Activated naive CD4-positive, alpha-beta T cell treated with anti-CD3 and anti-CD28 coated beads, Interleukin-2, amount 50 U/mL, for 72 hours (primary cell): ENCODE measurements at places on chromosomes 7 and 10.

GRCh38 chr10:97771055-97771891 lies 526 bp downstream of the SFRP5 start:
- DNase-seq, result no peak

DNA sequence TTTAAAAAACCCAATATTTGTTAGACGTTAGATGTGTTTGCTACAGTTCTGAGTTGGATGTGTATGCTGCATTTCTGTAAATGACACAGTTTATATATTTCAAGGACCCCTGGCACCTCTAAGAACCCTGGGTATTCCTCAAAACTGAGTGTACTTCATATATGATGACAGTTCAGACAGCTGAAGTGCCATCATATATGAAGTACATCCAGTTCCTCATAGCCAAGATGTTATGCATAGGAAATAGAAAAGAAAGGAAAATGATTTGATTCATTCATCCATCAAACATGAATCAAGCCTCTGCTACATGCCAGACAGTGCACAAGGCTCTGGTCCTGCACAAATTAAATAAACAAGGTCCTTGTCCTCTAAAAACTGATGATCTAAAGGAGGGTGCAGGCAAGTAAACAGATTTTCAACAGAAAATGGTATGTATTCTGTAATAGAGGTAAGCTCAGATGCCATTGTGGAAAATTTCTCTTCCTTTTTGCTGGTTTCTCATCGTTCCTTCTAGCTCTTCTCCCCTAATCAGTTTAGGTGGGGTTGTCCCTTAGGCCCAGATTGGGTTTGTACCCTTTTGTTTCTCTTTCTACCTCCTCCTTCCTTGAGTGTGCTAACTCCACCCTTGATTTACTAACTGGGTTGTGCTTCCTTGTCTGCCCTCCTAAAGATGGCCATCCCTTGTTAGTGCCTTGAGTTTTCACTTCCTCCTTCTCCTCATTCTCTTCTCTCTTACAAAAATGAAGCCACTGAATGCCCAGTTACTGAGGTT lies 25.3 kb upstream of the SMIM30 start:
- no peak for DNase-seq

- DNase-seq, result no peak
Observed at GRCh38 chr7:105022458-105022857, 8.5 kb downstream of the KMT2E start.

DNA sequence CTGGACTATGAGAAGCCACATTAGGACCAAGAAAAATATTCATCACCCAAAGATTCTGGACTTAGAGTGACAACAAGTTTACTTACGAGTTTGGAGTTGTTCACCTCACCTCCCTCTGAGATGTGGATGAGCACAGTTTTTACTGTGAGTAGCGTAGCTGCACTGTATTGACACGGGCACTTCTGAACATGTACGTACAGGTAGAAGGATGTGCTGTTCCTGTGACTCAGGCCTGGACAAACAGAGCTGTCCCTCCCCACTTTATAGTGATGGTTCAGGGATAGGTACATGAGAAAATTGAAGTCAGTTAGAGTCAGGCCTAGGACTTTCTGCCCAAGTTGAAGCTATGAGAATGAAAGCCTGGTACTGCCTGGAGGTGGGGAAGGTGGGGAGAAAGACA lies 80.9 kb upstream of the DYNC1I1 start:
- no peak for DNase-seq

DNA sequence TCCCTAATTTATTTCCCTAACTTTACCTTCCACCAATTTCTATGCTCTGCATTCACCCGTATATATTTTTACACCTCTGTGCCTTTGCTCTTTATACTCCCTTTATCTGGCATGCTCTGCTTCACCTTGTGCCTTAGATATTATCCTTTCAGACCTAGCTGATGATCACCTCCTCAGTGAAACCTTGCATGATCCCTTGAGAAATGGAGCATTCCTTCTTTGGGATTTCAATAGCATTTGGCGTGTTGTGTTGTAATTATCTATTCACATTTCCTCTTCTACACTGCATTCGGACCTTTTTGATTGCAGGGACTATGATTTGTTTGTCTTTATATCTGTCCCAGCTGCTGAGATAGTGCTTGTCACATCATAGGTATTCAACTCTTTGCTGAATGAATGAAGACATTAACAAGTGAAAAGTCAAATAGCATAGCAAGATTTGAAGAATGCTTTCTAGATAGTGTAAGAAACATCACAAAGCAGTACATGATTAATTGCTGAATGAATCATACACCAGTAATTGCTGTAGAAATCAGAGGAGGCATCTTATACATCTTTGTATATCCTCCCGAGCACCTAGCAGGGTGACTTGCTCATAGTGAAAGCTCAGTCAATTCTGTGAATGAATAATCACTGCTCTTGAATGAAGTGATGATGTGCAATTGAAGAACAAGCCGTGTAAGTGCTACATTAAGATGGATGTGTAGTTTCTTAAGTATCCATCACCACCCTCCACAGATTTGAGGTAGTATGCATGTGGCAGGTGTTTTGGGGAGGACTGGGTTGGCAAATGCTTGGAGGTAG lies 2.0 kb upstream of the TM9SF3 start:
- DNase-seq, result peak; percentile 28

DNA sequence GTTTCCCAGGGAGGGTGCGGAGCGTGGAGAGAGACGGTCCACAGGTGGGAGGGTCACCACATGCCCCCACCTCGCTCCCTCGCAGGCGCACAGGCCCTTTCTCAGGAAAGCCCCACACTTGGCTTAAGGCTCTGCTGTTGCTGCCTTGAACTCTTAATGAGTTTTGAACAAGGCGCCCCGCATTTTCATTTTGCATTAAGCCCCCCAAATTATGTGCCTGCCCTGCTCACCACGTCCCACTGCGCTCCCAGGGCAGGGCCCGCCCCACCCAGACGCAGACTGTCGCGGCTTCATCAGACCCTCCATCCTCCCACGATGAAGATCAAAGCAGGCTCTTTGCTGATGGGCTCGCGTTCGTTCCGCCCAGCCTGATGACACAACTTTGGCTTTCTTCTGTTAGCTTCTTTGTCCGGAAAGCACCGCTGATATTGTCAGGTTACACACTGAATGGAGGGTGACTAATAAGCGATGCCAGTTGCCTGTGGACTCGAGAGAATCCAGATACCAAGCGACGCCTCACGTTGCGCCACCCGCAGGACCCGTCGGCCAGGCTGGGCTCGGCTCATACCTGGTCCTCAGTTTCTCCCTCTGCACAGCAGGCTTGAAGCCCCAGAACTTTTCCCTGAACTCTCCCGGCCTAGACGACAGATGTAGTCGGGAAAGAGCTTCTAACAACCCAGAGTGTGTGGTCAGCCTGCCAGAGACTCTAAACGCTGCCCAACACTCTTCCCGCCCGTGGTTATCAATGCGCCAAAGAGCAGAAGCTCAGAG lies 9.5 kb downstream of the CALML3 start:
- no peak for DNase-seq

DNA sequence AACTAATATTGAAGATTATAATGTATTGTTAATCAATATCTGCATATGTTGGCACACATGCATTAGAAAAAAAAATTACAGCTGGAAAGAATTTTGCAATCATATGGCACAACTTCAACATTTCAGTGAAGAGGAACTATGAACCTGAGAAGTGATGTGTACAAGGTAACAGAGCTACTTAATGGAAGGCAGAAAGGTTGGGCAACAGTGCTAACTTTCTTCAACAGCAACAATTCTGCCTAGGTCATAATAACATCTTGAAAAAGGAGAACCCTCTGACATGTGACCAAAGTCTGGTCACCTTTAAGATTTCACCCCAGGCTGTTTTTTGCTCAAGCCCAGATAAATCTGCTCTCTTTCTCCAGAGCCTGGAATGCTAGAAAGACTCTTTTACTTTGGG lies 47.9 kb upstream of the SKAP2 start:
- DNase-seq, result no peak

DNA sequence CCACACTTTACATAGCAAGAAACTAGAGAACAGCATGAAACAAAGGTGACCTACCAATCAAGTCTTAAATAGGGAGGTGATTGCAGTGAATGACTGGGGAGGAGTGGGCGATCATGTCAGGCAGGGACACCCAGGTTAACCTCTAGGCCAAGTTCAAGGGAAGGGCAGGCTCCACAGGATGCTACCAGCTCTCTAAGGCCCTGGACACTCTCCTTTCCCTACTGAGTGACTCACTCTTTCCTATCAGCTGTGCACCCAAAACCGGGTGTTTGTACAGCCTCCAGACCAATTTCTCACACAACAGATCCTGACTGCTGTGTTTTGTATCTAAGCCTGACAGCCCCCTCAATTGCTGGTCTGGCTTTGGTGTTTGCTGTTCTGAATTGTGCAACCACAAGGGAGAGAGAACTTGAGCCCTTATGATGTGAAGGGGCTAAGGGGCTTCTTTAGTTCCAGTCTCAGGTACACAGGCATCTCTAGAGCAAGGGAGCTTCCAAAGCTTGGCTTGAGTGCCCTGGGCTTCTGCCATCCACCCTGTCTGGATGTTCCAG lies 107.8 kb downstream of the TBXAS1 start:
- no peak for DNase-seq

DNA sequence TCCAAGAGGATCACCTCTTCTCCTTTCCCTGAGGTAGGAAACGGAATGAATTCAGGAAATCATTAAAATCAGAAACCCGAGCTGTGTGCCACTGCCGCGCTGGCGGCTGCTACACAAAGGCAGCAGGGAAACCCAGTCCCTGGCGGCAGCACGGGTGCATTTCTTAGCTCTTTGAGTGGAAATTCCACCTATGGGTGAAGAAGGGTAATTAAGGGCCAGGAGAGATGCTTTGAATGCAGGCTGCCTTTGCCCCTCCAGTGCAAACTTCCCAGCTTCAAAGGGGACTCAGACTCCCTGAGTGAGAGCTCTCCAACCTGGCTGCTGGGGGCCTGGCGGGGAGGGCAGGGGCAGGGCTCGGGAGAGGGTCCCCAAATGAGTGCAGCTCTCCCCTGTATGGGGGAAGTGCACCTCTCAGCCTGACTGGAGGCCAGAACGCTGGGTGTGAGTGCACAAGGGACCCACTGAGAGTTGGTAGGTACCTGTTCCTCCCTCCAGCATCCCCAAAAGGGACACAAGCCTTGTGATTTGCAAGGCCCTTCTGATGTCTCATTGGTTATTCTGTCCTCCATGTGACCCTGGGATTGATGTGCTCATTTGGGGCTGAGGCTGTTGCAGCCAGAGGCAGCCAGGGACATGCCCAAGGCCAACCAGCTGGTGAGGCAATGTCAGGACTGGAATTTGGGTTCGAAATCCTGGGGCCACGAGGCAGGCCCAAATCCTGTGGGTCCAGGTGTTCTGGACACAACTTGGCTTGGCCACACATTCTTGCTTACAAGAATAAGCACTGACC lies 16.3 kb upstream of the ZMIZ1 start:
- DNase-seq, result no peak

DNA sequence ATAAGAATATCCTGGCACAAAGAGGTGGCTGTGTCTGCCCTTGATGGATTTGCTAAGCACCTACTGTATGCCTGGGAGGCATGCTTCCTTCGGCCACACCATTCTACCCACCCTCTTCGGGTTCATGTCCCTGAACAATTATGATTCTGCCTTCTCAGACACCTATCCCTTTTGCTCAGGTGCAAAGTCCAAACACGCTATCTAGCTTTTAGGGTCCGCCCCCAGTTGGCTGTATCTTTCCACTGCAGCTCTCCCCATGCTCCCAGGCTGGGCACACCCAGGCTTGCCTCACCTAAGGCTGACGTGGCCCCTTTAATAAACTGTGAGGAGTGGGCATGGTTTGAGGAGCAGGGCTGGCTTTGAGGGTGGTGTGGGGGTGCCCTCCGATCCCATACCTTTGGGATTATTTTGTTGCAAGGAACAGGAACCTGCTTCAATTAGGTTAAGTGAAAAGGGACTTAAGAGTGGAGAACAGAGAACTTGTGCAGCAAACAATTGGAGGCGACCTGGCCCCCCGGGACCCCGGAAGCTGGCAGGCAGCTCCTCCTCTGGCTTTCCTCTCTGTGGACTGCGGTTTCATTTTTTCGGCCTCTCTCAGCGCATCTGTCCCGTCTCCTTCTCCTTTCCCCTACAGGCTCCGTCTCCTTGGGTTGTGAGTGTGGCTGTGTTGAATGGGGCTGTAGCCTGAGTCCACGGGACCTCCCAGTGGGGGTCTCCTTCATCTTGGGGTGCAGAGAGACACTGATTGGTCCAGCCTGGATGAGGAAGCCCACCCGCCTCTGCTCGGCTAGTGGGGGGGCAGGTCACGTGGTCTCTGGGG lies 3.8 kb downstream of the CLIP2 start:
- DNase-seq, result no peak

DNA sequence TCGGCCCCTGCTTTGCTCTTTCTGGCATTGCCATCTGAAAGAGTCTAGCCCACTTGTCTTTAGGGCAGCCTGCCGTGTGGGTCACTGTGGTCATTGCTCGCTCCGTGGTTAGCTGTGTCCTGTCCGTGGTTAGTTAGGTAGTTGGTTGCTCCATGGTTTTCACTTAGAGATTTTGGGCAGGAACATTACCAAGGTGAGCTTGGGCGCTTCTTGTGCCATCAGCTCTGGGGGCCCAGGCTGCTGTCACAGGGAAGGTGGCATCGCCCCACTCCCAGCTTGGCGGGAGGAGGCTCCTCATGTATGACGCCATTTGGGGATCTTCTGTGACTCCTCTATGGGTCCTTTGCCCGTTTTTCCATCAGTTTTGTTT lies 53.1 kb downstream of the INPP5A start:
- no peak for DNase-seq

GRCh38 chr7:82319674-82320118 lies 123.9 kb downstream of the CACNA2D1 start:
- no peak for DNase-seq

DNA sequence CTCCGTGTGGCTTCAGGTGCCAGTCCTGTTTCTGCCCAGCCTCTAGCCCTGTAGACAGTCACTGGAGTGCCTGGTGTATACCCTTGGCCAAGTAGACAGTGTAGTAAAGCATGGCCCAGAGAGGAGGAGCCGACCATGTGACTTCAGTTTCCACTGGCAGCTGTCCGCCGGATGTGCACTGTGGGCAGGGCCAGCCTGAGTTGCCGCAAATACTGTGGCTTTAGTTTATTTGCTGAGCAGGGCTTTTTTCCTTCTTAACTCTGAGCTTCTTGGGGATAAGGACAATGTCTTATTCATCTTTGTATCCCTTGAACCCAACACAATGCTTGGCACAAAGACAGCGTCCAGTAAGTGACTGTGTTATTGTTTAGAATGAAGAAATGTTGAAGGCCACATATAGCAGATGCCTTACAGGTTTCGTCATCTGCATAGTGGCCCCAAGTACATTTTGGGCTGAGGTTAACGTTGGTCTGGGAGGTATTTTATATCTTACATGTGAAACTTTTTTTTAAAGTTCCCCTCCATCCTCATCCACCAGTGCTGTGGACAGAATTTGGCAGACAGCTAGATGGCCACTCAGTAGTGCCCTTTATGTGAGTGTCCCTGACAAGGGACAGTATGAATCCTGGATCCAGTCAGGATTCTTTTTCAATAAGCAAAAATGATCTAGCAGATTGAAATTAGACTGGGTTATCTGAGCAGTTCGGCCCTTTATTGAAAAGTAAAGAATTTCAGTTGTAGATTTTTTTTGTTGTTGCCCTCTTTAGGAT lies 40.6 kb downstream of the CYP17A1 start:
- peak; percentile 66 for DNase-seq
